ENCODE measurements at places on chromosomes 2 and 18. TPM values are rescaled to one million over a fixed set of nuclear protein-coding genes. Genes with fewer than 3 reads are reported as not detected.

DNA sequence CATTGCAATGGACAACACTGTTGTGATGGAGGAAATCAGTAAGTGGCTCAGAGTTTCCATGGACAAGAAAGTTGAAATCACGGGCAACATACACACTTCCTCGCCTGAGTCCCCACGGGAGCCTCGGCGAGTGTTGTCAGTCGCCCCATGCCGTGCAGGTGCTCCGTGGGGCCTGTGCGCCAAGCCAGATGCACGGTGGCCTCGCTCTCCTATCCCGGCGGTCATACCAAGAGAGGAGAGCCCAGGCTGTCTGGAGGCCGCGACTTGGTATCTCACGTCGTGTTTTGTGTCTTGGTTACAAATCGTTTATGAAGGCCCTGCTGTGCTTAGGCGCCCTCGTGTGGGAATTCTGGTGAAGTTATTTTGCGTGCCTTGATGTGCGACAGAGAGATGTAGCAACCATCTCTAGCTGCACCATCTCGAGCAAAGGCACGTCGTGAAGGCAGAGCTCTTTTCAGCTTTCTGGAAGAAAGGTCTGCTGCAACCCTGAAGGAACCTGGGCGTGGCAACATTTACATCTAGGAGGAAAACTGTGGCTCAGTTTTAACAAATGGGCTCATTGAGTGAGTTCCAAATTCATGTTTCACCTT, 21.8 kb downstream of the ATG4B start:
- DNase-seq: no peak

GRCh38 chr2:164314148-164314547, 307.1 kb downstream of the GRB14 start:
- no peak for DNase-seq

DNA sequence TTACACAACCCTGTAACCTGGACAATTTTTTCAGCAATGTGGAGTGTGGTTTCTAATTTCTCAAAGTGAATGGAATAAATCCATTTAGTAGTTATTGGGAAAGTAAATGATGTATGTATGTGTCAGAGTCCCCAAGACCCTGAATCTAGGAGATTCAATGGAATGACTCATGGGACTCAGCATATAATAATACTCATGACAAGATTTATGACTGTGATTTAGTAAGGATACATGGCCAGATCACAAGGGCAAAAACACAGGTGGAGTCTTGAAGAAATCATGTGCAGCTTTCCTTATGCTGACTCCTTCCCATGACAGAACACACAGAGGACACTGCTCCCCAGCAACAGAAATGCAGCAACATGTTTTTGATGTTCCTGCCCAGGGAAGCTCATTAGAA, 1877.7 kb upstream of the LRRTM1 start:
- no peak for DNase-seq

- no peak for DNase-seq
Measured at GRCh38 chr18:68728081-68728700, 13.3 kb upstream of the TMX3 start.

DNA sequence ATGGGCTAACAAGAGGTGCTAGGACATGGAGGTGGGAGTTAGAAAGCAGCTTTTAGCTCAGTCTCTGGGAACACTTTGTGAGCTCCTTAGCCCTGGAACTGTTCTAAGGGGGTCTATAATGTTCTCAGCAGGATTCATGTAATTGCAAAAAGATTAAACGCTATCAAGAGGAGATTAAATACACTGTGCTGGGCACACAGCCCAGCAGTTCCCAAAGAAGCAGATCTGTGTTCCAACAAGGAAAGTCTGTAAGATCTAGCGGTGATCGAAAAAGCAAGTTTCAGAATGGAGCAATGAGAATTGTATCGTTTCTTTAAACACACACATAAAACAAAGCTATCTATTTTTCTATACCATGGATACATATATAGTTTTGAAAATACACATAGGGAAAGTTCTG, 2.4 kb upstream of the ARID5A start:
- DNase-seq: no peak

The KLHL29 gene
- 7.5 TPM for polyA plus RNA-seq

The MYO1B gene
- polyA plus RNA-seq: 113 TPM

DNA sequence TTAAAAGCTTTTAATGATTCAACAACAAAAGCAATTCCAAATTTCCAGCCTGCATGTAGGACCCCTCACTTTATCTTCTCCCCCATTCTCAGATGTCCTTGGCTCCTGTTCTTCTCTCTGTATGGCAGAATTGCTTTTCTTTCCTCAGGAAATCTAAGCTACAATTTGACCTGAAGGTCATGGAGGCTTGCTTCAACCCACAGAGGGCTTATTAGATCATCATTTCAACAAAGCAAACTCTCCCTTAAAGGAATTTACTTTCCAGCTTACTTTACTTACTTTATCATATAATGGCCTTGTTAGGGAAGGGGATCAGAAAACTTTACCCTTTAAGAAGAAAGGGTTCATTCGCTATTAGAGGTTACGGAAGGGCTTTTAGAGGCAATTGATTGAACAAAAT, 211.5 kb downstream of the RAD51AP2 start:
- no peak for DNase-seq

The ZDBF2 gene
- polyA plus RNA-seq: 11.8 TPM

The CLHC1 gene
- polyA plus RNA-seq: 20.7 TPM

DNA sequence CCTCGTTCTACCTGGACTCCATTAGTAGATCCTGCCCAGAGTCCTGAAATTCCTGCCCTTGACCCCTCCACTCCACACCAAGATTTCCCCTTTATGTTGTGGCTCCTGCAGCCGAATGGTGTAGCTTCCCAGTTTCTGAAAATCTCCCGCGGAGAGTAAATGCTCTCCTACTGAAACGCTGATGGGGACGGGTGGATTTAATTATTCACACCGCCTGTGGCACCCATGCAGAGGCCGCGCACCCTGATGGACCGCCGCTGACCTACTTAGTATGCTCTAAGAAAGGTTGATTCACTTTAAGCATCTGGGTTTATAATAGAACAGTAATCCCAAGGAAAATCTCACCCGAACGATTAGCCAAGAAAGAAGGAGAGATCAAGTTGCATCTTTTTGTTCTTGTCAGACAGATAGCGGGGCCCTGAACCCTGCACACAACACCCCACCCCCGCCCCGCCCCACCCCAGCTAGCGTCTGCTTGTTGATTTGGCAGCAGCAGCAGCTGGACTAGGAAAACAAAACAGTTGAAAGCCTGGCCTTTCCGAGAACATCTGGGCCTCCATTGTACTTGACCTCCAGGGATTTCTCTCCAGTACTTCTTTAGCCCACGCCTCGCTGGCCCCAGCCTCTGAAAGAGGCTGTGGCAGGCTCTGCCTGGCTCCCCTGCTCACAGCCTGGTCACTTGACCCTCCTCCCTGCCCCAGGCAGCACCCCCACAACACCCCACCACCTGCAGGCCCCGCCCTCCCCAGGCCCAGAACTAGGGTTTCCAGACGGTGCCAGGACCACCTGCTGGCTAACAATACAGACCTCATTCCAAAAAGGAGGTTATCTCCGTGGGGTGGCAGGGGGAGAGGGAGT, 53.6 kb downstream of the DPYSL5 start:
- no peak for DNase-seq

DNA sequence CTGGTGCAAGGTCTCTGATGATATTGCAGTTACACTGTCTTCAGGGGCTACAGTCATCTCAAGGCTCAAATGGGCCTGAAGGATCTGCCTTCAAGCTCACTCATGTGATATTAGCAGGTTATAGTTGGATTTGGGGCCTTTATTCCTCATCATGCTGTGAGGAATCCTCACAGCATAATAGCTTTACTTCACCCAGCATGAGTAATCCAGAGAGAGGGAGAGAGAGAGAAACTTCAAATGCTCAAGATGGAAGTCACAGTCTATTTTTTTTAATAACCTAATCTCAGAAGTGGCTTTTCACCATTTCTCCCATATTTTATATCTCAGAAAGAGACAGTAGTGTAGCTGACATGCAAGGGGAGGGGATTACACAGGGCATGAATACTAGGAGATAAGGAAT, 658.7 kb downstream of the EPHA4 start:
- no peak for DNase-seq

The CD8A gene
- polyA plus RNA-seq: 0.21 TPM

DNA sequence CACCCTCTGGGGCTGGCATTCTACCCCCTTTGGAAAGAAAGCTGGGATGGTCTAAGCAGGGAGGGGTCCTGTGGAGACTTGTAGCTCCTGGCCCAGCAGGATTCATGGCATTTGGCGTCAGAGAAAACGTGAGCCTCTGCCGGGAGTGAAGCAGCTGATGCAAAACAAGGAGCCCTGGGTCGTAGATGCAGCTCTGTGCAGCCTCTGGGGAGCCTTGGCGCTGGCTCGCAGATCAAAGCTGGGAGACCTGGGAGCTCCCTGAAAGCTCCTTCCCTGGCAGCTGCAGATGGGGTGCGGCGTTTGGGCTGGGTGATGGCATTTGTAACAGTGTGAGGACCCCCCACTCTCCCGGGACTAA, 148.3 kb downstream of the KLHL29 start:
- DNase-seq: no peak

DNA sequence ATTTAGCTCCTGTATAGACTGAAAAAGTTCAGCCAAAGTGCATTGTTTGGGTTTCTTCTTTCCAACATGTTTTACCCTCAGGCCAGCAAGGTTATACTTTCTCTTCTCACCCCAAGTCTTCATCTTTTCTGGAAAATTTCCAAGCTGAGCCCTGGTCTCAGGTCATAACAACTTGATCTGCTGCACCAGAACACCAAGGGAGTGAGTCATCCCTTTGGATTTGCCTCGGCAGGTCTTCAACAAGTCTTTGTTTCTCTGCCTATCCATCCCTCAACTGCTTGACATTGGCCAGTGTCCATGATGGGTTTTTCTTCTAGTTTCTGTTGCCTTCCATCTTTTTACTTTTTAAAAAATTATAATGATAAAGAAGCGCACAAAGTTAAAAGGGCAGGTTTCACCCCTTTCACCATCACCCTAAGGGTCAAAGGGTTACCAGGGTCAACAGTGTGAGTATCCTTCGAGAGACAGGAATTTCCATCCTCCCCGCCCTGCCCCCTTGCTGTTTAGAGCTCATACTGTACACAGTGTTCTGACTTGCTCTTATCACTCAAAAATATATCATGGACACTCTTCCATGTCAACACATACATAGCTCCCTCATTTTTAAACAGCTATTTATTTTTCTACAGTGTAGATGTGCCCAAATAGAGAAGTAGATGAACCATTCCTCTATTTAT, 5.7 kb upstream of the SPATS2L start:
- DNase-seq: no peak

- DNase-seq: no peak
Measured at GRCh38 chr2:162243294-162243693, at the start of gene FAP. FAP (minus strand) TSS chr2:162243445; CDS start chr2:162243327, 118 bp downstream.

DNA sequence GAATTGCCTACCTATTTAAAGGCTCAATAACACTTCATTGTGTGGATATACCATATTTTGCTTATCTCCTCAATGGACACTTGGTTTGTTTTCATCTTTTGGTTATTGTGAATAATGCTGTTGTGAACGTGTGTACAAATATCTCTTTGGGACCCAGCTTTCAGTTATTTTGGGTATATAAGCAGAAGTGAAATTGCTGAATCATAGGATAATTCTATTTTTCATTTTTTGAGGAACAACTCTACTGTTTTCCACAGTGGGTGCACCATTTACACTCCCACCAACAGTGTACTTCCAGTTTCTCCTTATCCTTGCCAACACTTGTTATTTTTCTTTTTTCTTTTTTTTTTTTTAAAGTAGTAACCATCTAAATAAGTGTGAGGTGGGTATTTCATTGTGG, 29.0 kb downstream of the PTPN4 start:
- no peak for DNase-seq

All from left renal pelvis (tissue), 4 donors.